GM12891 (cell line): ENCODE measurements at places on chromosomes 6 and 20.

- no peak for DNase-seq
Measured at GRCh38 chr6:130159956-130160355, 62.8 kb downstream of the SAMD3 start.

- peak; percentile 8 for DNase-seq
Measured at GRCh38 chr6:83592770-83593394, 80.5 kb downstream of the PRSS35 start.

GRCh38 chr6:69631552-69632346 lies 165.1 kb downstream of the LMBRD1 start:
- no peak for DNase-seq

DNA sequence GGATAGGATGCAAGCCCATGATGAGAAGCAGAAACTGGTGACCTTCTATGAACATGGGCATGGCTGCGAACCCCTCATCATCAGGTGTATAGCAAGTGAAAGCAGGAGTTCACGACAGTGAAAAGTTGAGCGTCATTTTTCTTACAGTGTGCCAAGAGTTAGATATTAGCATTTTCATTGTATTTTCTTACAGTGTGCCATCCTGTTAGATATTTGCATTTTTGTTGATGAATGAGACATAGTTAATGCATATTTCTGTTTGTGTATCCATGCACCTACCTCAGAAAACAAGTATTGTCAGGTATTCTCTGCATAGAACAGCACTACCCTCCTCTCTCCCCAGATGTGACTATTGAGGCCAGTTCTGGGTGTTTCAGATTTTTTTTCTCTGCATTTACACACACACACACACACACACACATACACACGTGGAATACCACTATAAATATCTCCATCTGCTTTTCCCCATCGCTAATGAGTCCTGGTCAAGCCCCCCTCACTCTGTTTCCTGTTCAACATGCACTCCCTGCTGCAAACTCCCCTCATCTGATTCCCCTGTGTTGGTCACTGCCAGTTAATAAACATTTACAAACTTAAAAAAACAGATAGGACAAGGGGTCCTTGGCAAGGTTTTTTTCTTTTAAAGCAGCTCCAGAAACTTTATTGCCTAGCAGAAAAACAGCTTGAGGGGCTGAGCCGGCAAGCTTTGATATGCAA lies 41.7 kb downstream of the PLN start:
- DNase-seq, result no peak

GRCh38 chr6:3575701-3576100 lies 118.9 kb upstream of the SLC22A23 start:
- no peak for DNase-seq

DNA sequence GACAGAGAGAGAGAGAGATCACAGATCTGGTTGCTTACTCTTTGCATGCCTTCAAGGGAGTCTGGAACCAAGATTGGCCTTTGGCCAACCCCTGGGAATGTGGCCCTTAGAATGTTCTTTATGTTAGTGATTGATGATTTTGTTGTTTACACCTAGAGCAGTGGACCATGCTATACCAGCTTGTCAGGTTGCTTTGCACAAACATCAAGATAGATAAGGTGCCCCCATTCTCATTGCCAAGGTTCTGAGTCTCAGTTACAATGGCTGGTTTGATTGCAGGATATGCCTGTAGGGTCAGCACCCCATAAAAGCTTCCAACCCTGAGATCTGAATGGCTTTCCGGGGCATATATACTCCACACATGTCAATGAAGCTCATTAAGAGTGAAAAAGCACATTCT lies 53.5 kb upstream of the SLC2A12 start:
- DNase-seq, result no peak

GRCh38 chr6:12182676-12183075 lies 107.5 kb upstream of the EDN1 start:
- no peak for DNase-seq

DNA sequence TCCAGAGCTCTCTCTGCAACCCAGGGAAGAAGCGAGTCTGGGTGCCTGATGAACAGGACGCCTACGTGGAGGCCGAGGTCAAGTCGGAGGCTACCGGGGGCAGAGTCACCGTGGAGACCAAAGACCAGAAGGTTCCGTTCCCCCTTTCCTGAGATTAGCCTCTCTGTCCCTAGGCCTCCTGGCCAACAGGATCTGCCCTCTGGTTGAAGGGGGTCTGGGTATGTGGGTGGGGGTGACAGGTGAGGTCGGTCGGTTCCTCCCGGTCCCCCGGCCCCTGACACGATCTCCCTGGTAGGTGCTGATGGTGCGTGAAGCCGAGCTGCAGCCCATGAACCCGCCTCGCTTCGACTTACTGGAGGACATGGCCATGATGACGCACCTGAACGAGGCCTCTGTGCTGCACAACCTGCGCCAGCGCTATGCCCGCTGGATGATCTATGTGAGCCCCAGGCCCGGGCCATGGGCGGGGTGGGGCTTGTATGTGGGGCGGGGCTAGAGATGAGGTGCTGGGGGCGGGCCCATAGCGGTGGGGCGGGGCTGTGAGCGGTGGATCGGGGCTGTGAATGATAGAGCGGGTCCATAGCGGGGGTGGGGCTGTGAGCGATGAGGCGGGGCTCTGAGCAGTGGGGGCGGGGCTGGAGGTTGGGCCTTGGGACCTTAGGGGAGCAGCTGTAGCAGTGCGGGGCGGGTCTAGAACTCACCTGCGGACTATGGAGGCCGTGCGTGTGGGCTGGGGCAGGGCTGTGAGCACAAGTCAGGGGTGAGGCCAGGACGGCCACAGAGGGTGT lies 23.9 kb downstream of the MYH7B start:
- DNase-seq, result no peak

- no peak for DNase-seq
Measured at GRCh38 chr6:155221086-155221485, 42.7 kb upstream of the CLDN20 start.

DNA sequence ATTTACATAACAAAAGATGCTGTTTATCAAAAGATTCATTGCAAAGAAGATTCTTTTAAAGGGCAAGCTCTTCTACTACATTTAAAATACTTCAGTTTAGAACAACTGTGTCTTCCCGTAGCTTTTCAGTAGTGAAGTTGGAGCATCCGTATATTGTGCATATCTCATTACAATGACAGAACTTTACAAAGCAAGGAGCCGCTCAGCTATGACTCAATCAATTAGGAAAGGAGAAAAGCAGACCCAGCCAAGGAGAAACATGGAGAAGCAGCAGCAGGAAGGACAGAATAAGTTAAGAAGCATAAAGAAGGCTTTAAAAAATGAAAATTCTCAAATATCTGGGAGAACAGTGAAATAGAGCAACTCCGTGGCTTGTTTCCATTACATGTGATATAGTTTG lies 132.6 kb upstream of the SMLR1 start:
- DNase-seq, result no peak

DNA sequence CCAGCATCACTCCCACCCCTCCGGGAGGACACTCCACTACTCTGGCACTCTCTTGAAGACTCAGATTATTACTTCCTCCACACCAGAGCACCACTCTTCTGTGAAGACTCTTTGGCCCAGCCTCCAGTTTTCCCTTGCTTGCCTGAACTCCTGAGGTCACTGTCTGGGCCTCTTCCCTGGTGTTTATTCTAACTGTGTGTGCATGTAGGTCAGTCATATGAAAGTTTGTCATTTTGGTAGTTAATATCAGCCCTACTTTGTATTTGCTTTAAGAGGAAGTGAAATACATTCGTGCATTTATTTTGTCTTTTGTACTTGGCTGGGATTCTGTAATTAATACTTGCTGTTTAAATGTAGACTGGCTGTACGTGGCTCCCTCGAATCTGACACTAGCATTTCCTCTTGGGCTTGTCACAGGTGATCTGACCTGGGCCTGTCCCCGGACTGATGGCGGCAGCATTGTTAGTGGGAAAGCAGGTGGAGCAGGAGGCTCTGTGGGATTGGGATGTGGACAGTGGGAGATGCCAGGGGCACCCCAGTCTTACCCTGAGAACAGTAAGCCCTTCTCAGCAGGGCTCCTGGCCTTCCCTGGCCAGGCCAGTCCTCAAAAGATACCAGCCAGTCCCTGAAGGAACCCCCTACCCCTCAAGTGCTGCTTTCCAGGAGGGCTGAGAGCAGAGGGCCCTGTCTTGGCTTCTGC lies 350.5 kb downstream of the CDC5L start:
- no peak for DNase-seq

DNA sequence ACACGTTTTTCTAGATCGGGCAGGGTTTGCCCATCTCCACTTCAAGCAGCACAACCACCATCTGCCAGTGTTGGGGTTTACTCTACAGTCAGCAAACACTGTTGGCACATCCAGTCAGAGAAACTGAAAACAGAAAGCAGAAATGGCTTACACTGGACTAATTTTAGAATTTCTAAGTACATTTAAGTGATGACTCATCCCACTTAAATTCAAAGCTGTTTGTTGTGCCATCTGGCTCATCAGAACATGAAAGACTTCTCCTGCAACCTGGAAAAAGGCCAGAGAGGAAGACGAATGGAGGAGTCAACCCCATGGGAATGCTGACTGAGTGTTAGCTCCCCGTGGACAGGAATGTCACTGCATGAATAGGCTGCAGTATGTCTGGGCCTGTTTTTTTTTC lies 21.8 kb downstream of the FAM209B start:
- DNase-seq, result peak; percentile 31

DNA sequence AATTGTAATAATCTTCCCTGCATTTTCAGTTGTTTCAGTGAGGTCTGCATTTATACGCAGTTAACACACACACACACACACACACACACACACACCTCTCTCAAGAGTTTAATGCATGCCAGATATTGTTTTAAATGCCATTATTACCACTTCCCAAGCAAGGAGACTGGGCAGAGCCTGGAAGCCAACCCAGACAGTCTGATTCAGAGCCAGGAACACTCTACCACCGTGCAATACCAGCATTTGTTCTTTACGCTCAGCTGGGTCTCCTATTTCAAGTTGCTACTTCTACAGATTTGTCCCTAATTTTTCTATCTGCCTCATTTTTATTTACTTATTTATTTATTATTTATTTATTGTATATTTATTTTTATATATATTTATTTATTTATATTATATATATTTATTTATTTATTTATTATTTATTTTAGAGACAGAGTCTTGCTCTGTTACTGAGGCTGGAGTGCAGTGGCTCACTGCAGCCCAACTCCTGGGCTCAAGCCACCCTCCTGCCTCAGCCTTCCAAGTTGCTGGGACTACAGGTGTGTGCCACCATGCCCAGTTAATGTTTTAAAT lies 68.4 kb downstream of the PCSK2 start:
- no peak for DNase-seq

- DNase-seq, result no peak
Measured at GRCh38 chr6:1738558-1739081, 128.9 kb downstream of the FOXC1 start.

DNA sequence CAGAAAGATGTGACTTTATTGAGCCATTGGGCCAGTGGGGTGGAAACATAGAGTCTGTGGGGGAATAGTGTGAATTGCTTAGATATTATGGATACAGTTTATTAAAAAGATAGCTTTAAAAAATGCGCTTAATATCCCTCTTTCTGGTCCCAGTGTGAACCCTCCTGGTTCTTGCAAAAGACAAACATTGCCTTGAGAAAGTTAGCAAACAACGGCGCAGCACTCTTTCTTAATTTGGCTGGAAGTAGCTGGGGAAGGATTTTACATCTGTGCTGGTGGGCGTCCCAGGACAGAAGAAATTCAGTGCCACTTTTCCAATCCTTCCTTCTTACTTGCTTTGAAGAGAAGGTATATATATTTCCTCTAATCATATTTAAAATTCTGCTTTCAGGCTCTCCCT lies 191.4 kb upstream of the ZFP64 start:
- no peak for DNase-seq

- DNase-seq, result no peak
Measured at GRCh38 chr6:85127696-85128243, 322.1 kb upstream of the NT5E start.

- no peak for DNase-seq
Measured at GRCh38 chr6:110852773-110853172, 21.8 kb upstream of the AMD1 start.

DNA sequence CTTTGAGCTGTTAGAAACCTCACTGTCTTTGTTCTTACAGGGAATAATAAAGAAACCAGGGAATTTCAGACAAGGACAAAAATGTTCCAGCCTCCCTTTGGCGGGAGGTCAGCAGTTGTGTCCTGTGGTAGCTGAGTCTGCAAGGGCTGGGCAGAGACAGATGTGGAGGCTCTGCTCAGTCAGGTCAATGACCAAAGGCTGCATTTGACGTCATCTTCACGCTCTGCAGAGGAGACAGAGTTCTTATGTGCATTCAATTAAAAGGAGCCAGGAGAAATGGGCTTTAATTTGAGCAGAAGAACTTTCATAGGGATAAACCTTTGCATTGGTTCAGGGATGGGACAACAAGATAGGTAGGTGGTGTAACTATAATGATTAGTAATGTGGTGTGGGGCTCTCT lies 45.1 kb upstream of the FOXA2 start:
- DNase-seq, result no peak

GRCh38 chr6:33433001-33433543 lies 13.2 kb downstream of the SYNGAP1 start:
- DNase-seq, result no peak

DNA sequence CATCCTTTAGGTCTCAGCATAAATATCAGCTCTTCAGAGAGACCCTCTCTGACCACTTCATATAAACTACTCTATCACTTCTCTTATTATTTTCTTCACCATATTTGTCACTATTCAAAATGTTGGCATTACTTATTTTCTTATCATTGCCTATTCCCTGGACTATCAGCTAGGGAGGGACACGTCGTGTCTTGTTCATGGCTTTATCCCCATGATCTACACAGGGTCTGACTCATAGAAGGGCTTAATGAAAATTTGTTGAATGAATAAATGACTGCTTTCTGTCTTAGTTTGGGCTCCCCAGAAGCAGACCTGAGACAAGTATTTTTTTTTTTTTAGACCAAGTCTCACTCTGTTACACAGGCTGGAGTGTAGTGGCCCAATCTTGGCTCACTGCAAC lies 3.0 kb upstream of the CDK5RAP1 start:
- DNase-seq, result no peak

DNA sequence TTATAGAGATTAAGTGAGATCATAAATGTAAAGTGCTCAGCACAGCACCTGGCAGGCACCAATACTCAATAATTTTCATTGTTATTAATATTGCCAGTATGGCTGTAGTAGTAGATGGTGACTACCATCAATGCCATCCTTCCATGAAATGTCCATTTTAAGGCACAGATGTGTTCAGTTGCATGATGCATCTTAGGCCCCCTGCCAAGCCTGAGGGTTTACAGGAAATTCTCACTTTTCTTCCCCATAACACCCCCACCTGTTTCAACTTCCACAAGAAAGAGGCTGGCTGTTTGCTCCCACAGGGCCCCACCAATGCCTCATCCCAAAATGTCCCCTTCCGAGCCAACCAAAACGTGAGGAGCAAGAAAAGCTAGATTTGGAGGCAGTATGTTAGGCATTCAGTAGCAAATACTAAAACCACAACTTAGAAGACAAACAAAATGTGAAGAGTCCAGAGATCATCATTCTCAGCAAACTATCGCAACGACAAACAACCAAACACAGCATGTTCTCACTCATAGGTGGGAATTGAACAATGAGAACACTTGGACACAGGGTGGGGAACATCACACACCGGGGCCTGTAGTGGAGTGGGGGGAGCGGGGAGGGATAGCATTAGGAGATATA lies 110.6 kb upstream of the NHSL1 start:
- no peak for DNase-seq
